Astrocyte (in vitro differentiated cells and primary cell): ENCODE measurements at places on chromosomes 2 and 18. TPM values are rescaled to one million over a fixed set of nuclear protein-coding genes. Genes with fewer than 3 reads are reported as not detected.

SERPINB13 gene
- total RNA-seq, result not detected in 2 replicates

- H3K4me3 ChIP-seq, result no peak overlapping the region
- no peaks in the 10 kb centered on the region for H3K36me3 ChIP-seq
- H3K27me3 ChIP-seq, result no peaks in the 10 kb centered on the region
- no peak overlapping the region for H3K27ac ChIP-seq
- DNase-seq, result no peak
These were observed 2.4 kb upstream of the CNNM3 start for GRCh38 chr2:96813656-96814055.

REG3G gene
- not detected in 2 replicates for total RNA-seq

DNA sequence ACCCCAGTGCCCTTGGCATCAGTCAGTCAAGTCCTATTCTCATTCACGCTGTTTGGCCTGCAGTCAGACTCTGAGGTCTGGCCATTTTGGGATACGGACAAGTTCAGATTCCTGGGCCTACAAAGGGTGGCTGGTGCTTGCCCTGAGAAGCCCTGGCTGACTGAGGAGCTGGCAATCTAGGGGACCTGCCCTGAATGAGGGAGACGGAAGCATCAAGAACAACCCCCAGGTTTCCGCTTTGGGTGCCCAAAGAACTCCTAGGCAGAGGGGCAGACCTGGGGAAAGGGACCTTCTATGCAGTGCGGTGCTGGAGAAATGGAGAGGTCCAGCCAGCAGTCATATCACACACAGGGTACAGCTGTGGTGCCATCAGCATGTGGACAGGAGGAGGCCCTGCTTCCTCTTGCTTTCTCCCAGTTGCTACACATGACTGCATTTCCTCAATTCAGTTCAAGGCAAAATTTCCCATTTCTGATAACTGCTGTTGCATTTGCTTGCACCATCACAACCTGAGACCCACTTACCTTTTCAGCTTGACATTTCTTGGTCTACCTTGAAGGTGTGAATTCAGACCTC, 70.9 kb upstream of the LGALSL start:
- no peak overlapping the region for H3K4me3 ChIP-seq
- H3K4me1 ChIP-seq, result no peaks in the 10 kb centered on the region
- DNase-seq, result no peak

CD8B2 gene
- total RNA-seq, result not detected in 2 replicates

MARCHF4 gene
- total RNA-seq, result 28.1 and 42.8 TPM in 2 replicates

- H3K27ac ChIP-seq, result no peak overlapping the region
- peaks cover 22% of the 10 kb centered on the region for H3K27me3 ChIP-seq
- no peaks in the 10 kb centered on the region for H3K36me3 ChIP-seq
- DNase-seq, result no peak
These were observed 9.9 kb upstream of the TMEM37 start for GRCh38 chr2:119421741-119422140.

GRCh38 chr2:44880125-44880483, 61.4 kb upstream of the SIX3 start:
- H3K4me1 ChIP-seq, result no peaks in the 10 kb centered on the region
- H3K27me3 ChIP-seq, result peaks cover 10% of the 10 kb centered on the region
- no peak overlapping the region for H3K4me3 ChIP-seq
- DNase-seq, result no peak
- H3K27ac ChIP-seq, result no peak overlapping the region

SLC8A1 gene
- 33.5 and 34.8 TPM in 2 replicates for total RNA-seq

DNA sequence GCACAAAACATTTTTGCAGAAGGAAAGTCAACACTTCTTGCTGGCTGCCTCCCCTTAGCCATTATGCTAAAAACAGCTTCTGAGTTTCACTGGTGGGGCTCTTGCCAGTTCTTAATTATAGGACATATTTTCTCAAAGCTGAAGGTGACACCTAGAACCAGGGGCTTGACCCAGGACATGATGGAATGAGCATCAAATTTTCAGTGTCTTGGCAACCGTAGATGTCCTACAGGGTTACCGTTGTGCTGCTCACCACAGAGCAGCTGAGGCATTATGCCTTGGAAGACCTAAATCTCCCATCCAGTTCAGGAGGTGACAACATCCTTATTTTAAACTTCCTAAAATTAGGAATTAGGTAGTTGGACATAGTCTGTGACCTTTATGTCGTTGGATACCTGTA, 46.7 kb downstream of the TMEM185B start:
- DNase-seq, result no peak
- no peak overlapping the region for H3K4me3 ChIP-seq
- H3K36me3 ChIP-seq, result no peaks in the 10 kb centered on the region
- H3K4me1 ChIP-seq, result no peaks in the 10 kb centered on the region
- H3K27me3 ChIP-seq, result no peaks in the 10 kb centered on the region
- no peak overlapping the region for H3K27ac ChIP-seq

CROCC2 gene
- not detected in 2 replicates for total RNA-seq

DNA sequence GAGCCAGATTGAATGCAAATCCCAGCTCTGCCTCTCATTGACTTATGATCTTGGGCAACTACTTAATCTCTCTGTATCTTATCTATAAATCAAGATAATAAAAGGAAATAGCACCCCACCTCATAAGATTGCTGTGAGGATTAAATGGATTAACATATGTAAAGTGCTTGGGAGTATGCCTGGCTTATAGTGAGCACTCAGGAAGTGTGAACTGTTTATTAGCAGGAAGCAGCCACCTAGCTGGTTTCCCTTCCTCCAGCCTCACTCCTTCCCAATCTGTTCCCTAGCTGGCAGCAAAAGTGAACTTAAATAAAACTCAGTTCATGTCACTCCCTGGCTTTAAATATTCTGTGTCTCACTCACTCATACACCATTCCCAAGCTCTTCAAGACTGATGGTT, 526.6 kb upstream of the PKDCC start:
- H3K27me3 ChIP-seq, result no peaks in the 10 kb centered on the region
- no peak overlapping the region for H3K4me3 ChIP-seq
- H3K36me3 ChIP-seq, result no peaks in the 10 kb centered on the region
- no peak overlapping the region for H3K27ac ChIP-seq
- no peaks in the 10 kb centered on the region for H3K4me1 ChIP-seq
- no peak for DNase-seq

GRCh38 chr2:102418421-102418961, 4.5 kb upstream of the IL18RAP start:
- H3K4me3 ChIP-seq, result no peak overlapping the region
- H3K27me3 ChIP-seq, result peaks cover 5% of the 10 kb centered on the region
- no peak overlapping the region for H3K27ac ChIP-seq
- DNase-seq, result peak; percentile 32
- no peaks in the 10 kb centered on the region for H3K4me1 ChIP-seq

AAMP gene
- total RNA-seq, result 78.8 and 87.3 TPM in 2 replicates

KIF1A gene
- 20.3 and 51.2 TPM in 2 replicates for total RNA-seq

- DNase-seq, result no peak
- peaks cover 10% of the 10 kb centered on the region for H3K4me1 ChIP-seq
- H3K27ac ChIP-seq, result no peak overlapping the region
- no peak overlapping the region for H3K4me3 ChIP-seq
These were observed 94.0 kb downstream of the MCFD2 start for GRCh38 chr2:46821600-46821999.

CDH2 gene
- 326 and 363 TPM in 2 replicates for total RNA-seq

ERICH2 gene
- total RNA-seq, result 1.7 and 1.9 TPM in 2 replicates

GLB1L gene
- total RNA-seq, result 2.7 and 4.6 TPM in 2 replicates

UGT1A3 gene
- total RNA-seq, result not detected in 2 replicates

GRCh38 chr18:29104227-29104626, 927.3 kb upstream of the CDH2 start:
- H3K27ac ChIP-seq, result no peak overlapping the region
- DNase-seq, result no peak
- H3K4me3 ChIP-seq, result no peak overlapping the region
- no peaks in the 10 kb centered on the region for H3K27me3 ChIP-seq
- H3K4me1 ChIP-seq, result no peaks in the 10 kb centered on the region
- no peaks in the 10 kb centered on the region for H3K36me3 ChIP-seq

POMC gene
- not detected in 2 replicates for total RNA-seq

NEU2 gene
- total RNA-seq, result not detected in 2 replicates

DNA sequence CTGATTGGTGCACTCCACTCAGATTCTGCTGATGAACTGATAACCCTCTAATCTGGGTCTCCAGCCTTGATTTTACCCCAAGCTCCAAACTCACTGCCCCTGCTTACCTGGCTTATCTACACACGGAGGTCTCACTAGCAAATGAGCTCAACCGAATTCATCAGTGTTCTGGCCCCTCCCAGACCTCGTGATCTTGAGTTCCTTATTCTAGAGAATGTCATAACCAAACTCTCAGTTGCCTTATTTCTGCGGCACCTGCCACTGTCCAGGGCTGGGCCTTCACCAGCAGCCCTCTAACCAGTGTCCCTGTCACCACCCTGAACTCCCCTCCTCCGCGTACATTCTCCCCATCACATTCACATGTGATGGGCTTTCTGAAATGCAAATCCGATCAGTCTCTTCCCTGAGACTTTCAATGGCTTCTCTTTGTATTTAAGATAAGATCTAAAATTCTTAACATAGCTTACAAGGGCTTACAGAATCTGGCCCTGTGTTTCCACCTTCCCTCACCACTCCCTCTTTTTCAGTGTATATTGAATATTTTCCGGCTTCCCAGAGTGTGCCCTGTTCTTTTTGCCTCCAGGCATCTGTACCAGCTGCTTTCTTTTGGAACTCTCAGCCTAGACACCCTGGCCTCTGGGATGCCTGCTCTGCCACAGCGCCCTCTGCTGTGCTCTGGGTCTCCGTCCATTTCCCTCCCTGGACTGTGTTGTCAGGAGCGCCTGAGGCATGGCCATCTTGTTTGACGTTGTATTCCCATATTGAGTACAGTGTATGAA, 31.1 kb downstream of the NAB1 start:
- H3K27me3 ChIP-seq, result no peaks in the 10 kb centered on the region
- peaks cover under 1% of the 10 kb centered on the region for H3K36me3 ChIP-seq
- peaks cover 4% of the 10 kb centered on the region for H3K4me1 ChIP-seq

GRCh38 chr2:9053534-9053931, 50.0 kb upstream of the MBOAT2 start:
- no peak overlapping the region for H3K27ac ChIP-seq
- no peaks in the 10 kb centered on the region for H3K36me3 ChIP-seq
- H3K4me3 ChIP-seq, result no peak overlapping the region

DNA sequence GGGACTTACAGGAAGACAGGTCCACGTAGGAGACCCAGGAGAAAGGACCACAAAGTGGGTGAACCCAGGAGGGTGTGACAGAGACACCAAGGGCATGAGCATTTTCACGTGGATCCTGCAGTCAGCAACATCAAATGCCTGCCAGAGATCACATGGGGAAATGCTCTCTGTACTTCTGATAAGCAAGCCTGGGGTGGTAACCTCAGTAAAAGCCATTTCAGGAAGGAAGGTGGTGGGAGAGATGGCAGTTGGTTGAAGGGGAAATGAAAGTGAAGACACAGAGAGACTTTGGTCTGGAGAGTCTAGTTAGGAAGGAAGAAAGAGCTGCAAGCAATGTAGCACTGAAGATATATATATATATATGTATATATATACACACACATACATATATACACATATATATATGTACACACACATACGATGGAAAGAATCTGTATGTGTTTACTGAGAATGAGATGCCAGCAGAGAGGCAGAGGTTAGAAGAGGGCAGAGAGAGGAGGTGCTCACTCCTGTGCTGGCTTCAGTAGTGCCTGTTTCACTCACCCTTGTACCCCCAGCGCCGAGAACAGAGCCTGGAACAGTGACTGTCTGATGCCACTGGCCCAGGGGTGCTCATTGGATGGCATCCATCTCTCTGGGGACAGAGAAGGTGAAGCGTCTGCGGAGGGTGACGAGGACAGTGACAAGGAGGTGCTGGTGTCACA, 314.9 kb downstream of the AFF3 start:
- no peak overlapping the region for H3K4me3 ChIP-seq
- DNase-seq, result no peak
- no peaks in the 10 kb centered on the region for H3K36me3 ChIP-seq
- H3K4me1 ChIP-seq, result peaks cover 6% of the 10 kb centered on the region

DNA sequence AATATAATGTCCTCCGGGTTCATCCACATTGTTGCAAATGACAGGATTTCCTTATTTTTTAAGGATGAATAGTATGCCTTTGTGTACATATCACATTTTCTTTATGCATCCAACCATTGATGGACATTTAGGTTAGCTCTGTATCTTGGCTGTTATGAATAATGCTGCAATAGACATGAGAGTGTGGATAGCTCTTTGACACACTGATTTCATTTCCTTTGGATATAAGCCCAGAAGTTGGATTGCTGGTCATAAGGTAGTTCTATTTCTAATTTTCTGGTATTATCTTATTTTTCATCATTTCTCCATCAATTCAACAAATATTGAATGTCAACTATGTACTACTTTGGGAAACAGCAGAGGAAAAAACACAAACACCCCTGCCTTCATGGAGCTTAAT, 423.3 kb downstream of the MTX2 start:
- no peaks in the 10 kb centered on the region for H3K36me3 ChIP-seq
- no peak for DNase-seq
- H3K27ac ChIP-seq, result no peak overlapping the region
- no peaks in the 10 kb centered on the region for H3K4me1 ChIP-seq

GRCh38 chr2:18545384-18545783, 15.1 kb downstream of the RDH14 start:
- DNase-seq, result peak; percentile 54
- no peaks in the 10 kb centered on the region for H3K27me3 ChIP-seq
- no peak overlapping the region for H3K4me3 ChIP-seq

DNA sequence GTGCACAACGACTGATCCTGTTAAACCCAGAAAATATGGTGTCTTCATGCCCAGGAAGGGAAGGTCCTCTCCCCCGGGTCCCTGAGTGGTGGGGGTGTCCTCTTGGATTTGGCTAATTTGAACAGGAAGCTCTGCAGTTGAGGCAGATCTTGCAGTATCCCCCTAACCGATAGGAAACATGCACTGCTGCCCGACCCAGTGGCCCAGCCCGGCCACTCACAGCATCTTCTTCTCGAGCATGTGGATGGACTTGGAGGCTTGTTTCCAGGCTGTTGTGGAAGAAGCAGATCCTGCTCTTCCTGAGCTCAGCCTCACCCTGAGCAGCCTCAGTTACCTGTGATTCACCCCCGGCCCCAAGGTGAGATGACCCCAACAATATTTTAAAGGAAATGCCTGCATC, 46.4 kb upstream of the ASB1 start:
- peak overlapping the region; percentile 70 for H3K27ac ChIP-seq
- no peak overlapping the region for H3K4me3 ChIP-seq
- H3K27me3 ChIP-seq, result no peaks in the 10 kb centered on the region
- H3K4me1 ChIP-seq, result peaks cover 31% of the 10 kb centered on the region
- no peak for DNase-seq

GRCh38 chr2:85748985-85749875, 4.6 kb upstream of the ATOH8 start:
- no peak overlapping the region for H3K27ac ChIP-seq
- no peak overlapping the region for H3K4me3 ChIP-seq
- peaks cover 17% of the 10 kb centered on the region for H3K27me3 ChIP-seq

GRCh38 chr2:229022071-229022470, 249.0 kb downstream of the PID1 start:
- H3K36me3 ChIP-seq, result no peaks in the 10 kb centered on the region
- H3K27ac ChIP-seq, result no peak overlapping the region
- H3K4me1 ChIP-seq, result no peaks in the 10 kb centered on the region
- no peaks in the 10 kb centered on the region for H3K27me3 ChIP-seq
- H3K4me3 ChIP-seq, result no peak overlapping the region
